ENCODE measurements at places on chromosomes 7 and 10.
A peak's percentile ranks its signal among the peaks of the same experiment; 100 is the strongest.

DNA sequence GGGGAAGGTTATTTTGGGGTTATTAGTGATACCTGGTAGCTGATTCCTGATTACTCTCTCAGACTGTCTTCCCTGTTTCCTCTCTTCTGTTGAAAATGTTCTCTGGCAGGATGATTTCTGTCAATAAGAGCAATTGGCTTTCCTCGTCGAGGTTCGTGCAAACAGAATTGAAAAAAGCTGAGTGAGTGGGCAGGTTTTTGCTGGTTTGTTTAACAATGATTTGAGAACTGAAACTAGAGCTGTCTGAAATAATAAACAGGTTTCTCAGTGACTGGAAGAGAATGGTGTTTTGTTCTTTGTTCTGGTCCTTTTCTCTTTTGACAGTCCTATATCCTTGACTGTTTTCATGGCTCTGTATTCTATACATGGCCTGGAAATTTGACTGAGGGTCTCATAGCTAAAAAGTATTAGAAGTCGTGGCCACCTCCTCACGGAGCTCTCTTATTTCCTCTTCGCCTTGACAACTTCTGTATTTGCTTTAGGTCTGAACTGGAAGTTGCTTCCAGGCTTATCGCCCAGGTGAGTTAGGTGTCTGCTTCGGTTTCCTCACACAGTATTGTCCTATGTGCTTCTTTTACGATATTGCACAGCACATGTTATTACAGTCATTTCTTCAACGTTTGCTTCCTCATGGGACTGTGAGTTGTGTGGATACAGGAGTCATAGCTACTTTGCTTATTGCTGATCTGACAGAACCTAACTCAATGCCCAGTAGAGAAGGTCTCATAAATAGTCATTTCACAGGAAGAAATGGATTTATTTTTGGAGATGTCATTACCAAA is 403.6 kb downstream of the NRG3 start:
- DNase-seq = no peak

DNA sequence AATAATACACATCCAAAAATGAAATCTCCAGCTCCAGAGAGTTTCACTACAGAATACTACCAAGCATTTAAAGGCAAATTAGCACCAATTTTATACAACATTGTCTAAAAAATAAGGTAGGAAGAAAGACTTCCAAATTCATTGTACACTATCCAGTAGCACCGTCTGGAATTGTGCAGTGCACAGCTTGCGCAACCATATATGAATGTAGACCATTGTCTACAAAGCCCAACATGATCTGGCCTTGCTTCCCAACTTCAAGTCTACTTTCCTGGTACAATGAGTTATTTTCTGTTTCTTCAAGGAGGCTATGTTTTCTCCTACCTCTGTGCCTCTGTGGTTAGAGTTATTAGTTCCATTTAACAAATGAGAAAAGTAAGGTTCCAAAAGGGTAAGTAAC is 115.4 kb upstream of the FOXK1 start:
- DNase-seq = no peak

GRCh38 chr7:66239467-66239856 is 34.3 kb downstream of the TPST1 start:
- DNase-seq = no peak

- no peak for DNase-seq
Measured at GRCh38 chr7:152956006-152956405, 196.5 kb downstream of the ACTR3B start.

GRCh38 chr7:105648561-105649401 is 67.5 kb upstream of the EFCAB10 start:
- peak; percentile 44 for DNase-seq

- no peak for DNase-seq
Measured at GRCh38 chr10:4333459-4333894, 492.5 kb upstream of the AKR1E2 start.

DNA sequence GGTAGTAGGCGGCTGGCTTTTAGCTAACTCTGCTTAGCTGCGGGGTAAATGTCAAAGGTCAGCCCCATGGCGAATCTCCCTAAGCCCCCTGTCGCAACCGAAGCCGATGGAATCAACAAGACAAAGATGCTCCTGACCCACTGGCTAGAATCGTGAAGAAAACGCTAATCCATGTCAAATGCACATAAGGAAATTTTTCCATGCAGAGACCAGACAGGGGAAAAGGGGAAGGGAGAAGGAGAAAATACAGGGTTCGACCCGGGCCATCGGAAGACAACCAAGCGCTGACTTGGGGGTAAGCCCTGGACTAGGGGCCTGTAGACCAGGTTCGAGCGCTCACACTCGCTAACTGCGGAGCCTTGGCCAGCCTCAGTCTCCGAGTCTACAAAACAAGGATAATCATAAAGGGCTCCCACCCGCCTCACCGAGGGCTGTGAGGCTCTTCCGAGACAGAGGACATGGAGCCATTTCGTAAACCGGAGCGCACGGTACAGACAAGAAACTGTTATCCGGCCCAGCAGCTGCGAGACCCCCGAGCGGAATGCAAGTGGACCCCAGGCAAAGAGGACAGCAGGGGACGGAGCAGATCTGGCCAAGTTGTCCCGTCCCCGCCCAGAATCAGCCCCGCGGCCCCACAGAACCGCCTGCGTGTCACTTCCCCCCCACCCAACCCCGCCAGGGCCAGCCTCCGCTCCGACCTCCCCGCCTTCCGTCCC is 507 bp downstream of the SAR1A start:
- no peak for DNase-seq

DNA sequence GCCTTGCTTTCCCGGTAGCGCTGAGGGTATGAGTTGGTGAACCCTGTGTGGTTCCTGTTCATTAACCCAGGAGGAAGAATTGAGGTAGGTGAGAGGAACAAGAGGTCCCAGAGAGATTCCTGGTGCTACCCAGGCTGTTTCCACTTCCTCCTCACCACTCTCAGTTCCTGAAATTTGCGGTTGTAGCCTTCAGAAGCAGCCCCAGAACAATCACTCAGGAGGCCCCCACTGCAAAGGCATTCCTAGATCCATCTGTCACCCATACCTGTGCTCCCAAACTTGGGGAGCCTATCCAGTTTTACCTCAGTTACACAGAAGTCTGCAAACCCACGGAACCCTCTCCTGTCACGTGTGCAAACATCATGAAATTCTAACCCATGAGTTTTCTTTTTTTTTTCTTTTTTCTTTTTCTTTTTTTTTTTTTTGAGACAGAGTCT is 9.0 kb upstream of the PIP4K2A start:
- DNase-seq = no peak

DNA sequence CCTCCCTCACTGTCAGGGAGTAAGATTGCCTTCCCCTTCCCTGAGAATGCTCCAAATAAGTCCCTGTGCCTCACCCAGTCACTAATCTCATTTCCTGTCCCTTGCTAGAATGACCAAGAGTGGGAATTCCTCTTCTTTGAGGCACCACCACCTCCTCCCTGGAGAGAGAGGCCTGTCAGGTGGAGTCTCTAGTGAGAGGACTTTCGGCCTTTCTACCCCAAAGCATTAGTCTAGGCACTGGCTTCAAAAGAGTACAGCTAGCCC is 145.0 kb downstream of the PTPN20 start:
- no peak for DNase-seq

- no peak for DNase-seq
Measured at GRCh38 chr7:8800986-8801385, 367.6 kb downstream of the NXPH1 start.

DNA sequence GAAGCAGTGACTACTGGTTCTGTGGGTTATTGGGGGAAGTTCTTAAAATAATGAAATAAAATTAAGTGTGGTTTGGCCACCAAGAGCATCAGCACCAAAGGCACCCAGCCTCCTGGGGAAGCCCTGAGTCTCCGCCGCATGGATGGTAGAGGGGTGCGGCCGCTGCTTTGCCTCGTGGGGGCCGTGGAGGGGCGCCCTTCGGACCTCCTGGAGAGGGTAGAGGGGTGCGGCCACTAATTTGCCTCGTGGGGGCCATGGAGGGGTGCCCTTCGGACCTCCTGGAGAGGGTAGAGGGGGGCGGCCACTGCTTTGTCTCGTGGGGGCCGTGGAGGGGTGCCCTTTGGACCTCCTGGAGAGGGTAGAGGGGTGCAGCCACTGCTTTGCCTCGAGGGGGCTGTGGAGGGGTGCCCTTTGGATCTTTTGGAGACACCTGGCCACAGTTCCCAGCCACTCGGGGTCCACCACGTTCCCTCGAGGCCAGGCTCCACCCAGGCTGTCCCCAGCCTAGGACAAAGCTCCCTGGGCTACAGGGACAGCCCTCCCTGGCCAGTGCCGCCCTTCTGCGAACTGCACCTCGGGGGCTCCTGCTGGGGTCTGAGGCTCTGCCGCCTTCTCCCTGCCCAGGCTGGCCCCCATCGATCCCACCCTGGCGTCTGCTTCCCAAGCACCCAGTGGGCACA is 535.1 kb downstream of the PTPRN2 start:
- DNase-seq = no peak

- no peak for DNase-seq
Measured at GRCh38 chr7:66474441-66474840, 154.2 kb upstream of the KCTD7 start.

- no peak for DNase-seq
Measured at GRCh38 chr7:51263631-51264484, 52.8 kb downstream of the COBL start.

DNA sequence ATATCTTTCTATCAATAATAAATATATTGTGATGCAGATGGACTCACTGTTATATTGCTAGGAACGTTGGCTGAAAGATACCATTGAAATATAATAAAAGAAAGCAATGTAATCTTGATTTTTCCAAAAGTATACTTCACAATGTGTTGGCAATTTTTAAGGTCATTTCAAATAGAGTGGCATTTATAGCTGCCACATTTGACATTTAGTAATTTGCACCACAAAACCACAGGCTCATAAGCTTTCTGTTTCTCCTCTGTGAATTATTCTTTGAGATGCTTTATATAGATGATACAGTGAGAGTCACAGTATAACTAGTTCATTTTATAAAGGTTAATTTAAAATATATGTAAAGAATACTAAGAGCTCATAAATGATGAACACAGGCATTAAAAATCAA is 44.6 kb downstream of the TMEM168 start:
- DNase-seq = no peak

DNA sequence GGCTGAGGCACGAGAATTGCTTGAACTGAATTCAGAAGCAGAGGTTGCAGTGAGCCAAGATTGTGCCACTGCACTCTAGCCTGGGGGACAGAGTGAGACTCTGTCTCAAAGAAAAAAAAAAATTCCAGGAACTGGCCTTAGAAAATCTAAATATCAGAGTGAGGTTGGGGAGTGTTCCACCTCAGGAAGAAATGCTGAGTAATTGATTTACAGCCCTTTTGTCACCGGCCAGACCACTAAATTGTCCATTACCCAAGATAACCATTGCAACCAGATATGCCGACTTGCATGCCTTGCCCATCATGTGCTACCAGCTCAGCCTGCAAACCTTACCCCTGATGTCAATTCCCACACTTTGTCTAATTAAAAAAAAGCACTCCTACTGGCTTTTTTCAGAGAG is 42.4 kb downstream of the CRCP start:
- no peak for DNase-seq

DNA sequence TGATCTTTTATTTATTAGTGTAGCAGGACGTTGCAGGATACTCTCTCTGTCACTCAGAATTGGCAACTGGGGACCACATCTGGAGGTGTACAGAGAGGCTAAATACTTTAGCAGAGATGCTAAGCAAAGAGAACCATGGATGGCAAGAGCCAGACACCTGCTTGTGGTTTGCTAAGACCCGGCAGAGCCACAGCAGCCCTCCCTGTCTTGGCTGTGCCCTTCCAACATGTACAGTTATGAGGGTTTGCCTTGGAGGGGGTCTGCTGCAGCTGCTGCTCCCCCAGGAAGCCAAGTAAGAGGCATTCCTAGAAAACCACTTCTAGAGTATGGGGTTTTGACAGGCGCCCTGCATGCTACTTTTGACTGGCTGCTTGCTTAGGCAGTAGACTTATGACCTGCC is 5.1 kb downstream of the NPVF start:
- no peak for DNase-seq

- DNase-seq = peak; percentile 8
Measured at GRCh38 chr7:148242294-148242821, 348.2 kb upstream of the C7orf33 start.

DNA sequence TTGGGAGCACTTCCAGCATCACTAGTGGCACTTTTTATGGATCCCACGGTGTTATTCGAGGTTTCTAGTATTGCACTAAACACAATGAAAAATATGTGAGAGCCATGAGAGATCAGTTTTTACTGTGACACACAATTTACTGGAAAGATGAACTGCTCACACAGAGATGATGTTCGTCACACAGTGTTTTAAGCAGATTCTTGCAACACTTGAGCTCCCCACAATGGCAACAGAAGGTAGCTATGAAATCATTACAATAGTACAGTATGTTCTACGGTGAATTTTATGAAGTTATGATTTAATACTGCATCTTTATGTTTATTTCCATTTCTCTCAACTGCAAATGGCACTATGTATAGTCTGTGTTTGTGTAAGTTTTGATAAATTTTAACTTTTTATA is 27.4 kb upstream of the ENTPD1 start:
- no peak for DNase-seq

DNA sequence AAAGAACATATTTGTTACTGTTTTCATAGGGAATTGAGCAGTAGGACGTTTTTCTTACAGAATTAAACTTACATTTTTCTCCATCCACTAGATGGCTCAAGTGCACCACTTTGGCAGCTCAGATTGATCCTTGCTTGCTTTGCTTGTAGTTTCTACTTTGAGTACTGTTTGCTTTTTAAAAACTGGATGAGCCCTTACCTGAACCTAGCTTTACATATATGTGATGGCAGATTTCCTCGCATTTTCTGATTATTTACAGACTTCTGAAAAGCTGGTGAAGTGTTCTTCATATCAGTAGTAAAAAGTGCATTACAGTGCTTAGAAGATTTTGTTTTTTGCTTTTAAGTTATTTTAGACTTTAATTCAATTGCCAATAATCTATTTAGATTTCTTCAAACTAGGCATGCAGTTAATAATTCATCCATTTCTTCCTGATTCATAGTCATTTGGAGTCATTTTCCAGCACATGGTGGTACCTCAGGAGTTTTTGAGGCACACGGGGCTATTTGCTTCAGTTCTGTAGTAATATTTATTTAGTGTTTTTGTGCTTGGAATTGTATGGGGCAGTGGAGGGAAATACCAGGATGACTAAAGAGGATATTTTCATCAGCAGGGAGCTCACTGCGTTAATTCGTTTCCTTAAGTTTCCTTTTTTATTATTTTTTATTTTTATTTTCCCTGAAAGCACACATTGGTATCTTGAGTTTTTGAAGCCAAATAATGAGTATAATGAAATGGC is 57.3 kb downstream of the MAPK8 start:
- DNase-seq = no peak

GRCh38 chr7:3033581-3033980 is 10.1 kb downstream of the CARD11 start:
- DNase-seq = no peak

- DNase-seq = no peak
Measured at GRCh38 chr10:119090026-119090795, 9.6 kb upstream of the EIF3A start.

DNA sequence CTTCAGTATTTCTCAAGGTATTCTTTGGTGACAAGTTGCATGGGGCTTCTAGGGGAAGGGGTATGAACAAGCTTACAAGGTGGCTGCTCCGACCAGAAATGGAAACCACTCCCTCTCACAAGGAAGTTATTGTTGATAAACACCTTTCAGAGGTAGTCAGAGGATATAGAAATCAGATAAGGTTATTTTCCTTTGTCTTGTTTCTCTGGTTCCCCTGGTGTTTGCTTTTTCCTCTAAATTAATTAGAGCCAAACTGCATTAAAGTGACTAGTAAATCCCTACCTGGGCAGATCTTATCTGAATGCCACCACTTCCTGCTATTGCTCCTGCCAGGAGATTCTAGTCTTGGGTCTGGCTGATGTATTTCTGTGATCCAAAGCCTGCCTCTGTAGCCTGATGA is 725.4 kb downstream of the INHBA start:
- no peak for DNase-seq

- DNase-seq = no peak
Measured at GRCh38 chr10:99682752-99683151, 23.4 kb downstream of the ENTPD7 start.

- DNase-seq = no peak
Measured at GRCh38 chr10:72058989-72059842, 29.1 kb downstream of the SPOCK2 start.
